ENCODE measurements at places on chromosomes 6 and 20.

GRCh38 chr6:64155063-64155462 lies 519.5 kb downstream of the PHF3 start:
- DNase-seq: no peak

DNA sequence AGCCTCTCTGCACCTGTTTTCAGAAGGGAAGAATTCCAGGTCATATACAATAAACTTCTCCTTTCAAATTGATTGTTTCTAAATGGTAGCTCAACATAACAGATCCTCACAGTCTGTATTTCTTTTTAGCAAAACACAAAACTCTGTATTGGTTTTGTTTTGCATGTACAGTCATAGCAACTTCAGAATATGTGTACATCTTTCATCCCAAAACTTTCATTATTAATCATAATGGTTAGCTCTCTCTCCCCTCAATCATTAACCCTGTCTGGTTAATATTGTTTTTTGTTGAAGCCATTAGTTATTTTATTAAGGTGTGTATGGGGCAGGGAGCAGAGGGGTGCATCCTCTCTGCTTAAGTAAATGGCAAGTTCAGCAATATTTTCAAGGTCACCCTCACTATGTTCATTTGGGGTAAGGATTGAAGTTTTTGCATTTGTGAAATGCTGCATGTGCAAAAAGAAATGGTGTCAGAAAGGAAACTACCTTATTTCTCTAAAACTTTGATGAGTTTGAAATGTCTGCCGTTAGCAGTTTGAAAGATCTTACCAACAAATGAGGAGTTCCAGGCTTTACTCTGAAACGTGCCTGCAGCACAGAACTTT lies 136.8 kb upstream of the BTBD3 start:
- DNase-seq: no peak

DNA sequence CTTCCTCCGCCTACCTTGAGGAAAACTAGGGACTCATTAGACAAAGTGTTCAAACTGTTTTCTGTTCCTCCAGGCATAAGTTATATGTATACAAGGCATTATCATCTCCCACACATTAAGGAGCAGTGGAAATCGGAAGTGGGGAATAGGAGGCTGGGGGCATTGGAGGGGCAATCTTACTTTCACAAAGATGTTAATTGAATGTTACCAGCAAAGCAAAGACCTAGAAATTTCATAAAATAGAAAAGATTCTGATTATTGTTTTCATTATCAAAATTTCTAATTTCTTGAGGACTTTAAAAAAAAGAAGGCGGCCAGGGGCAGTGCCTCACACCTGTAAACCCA lies 501.7 kb upstream of the JARID2 start:
- no peak for DNase-seq

GRCh38 chr6:56890066-56890465 lies 64.8 kb upstream of the BEND6 start:
- no peak for DNase-seq

DNA sequence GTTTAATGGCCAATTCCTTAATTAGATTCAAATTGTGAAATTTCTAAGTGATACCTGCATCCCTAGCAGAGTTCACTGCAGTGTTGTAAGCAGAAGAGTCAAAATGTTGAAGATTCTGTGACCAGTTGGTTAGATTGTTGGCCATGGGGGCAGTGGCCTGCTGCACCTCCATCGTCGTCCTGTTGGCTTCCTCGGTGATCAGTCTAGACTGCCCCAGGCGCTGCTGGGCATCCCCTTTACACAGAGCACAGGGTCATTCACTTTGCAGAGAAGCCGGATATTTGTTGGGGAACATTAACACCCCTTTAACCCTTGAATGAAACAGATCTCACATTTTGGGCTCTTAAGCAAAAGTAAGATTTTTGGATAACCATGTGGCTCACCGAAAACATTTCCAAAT lies 60.7 kb downstream of the FAM229B start:
- no peak for DNase-seq

DNA sequence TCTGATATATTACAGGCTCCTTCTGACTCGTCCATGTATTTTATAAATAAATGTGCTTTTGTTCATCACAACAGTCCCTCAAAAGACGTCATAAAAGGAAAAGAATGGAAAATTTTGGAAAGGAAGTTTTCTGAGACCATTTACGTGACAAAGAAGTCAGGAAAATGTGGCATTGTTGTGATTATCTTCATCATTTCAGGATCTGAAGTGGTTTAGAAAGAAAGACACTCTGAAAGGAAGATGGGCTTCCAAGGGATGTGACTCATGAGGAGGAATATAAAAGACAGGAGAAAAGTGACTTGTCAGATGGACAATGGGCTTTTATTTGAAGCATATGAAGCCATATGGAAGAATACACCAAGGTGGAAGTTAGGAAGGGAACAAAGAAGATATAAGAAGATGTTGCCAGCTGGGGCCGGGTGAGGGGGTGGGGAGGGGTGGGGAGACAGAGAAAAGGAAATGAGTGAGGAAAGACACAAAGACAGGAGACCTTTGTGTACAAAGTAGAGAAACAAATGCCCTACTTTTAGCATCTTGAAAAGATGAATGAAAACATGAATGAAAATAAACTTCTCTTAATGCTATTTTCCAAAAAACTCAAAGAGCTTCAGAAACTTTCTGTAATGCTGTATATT lies 190.3 kb upstream of the PREP start:
- no peak for DNase-seq

- no peak for DNase-seq
Observed at GRCh38 chr6:149331043-149331807, 13.7 kb downstream of the TAB2 start.

GRCh38 chr20:41424011-41424410 lies 57.4 kb upstream of the EMILIN3 start:
- DNase-seq: no peak

- no peak for DNase-seq
Observed at GRCh38 chr6:52049252-52050050, 38.0 kb downstream of the PKHD1 start.

- DNase-seq: no peak
Observed at GRCh38 chr6:3328796-3329195, 70.0 kb downstream of the PSMG4 start.

GRCh38 chr6:142617158-142617557 lies 315.4 kb downstream of the ADGRG6 start:
- no peak for DNase-seq

DNA sequence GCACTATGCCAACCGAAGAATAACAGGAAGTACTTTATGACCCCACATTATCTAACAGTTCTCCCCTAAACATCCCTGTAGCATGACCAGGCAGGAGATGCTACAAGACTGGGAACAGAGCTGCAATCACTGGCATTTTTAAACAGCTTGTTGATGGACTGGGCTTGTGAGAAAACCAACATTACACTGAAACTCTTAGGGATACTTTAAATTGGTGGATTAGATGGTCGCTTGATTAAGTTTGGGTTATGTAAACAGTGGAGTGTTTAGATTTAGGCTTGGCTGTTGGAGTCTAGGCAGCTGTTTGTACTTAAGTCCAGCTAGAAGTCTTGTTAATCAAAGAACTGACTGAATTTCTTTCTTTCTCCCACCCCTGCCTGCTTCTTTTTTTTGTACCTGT lies 234.1 kb upstream of the BMP2 start:
- no peak for DNase-seq

DNA sequence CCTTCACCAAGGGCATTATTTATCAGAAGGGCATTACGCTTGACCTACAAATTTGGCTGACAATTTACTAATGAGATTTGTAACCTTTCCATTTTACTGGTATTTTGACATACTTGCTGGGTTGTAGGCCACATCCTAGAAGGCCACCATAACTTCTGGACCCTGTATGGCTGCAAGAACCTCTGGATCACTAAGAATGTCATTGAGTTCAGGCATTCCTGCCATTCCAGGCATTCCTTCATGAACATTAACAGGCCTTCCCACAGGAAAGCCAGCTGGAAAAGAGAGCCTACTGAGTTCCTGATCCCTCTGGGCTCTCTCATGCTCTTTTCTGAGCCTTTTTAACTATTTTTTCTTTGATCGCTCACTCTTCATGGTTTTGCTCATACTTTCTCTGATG lies 28.4 kb upstream of the SLC35A1 start:
- DNase-seq: no peak

DNA sequence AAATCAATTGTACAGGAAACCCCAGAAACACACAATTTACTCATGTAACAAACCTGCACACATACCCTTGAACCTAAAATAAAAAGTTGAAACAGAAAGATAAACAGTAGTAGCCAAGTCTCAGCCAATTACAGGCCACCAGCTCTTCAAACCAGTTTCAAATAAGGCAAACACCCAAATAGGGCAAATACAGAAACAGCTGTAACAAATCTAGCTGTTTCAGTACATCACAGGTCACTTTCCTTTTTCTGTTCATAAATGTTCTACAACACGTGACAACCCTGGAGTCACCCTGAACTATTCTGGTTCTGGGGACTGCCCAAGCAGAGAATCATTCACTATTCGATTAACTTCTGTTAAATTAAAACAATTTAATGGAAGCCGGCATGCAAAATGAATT lies 329.0 kb downstream of the GJA1 start:
- DNase-seq: no peak

GRCh38 chr6:7832904-7833750 lies 77.5 kb downstream of the TXNDC5 start:
- DNase-seq: no peak

DNA sequence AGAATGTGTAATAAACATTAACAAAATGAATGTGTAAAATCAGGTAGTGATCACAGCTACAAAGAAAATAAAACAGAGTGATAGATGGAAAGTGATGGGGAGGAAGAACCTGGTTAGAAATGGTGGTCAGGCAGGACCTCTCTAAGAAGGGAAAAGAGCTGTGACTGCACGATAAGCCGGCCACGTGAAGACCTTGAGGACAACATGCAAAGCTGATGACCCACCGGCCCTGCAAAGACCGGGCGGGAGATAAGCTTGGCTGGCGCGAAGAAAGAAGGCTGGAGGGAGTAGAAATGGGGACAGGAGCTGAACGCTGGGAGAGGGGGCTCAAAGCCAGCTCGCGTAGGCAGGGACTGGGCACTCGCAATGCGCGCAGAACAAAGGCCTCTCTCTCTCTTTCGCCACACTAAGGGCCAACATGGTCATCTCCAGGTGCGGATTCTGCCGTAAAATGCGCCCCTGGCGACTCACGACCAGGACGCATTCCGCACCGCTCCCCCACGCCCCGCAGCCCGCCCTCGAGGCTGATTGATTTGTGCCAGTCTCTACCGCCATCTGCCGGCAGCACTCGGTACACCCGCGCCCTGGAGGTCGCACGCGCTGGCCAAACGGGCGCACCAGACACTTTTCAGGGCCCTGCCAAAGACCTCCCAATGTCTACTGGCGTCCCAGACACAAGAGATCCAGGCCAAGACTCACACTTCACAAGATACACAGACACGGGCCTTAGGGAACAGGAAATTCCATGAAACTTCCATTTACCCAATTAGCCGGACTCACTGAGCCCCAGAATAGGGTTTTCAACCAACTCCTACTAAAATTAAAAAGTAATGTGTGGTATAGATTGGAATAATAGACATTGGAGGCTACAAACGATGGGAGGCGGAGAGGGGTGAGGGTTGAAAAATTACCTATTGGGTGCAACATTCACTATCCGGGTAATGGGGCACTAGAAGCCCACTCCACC lies 9.4 kb downstream of the DEFB132 start:
- DNase-seq: peak; percentile 92

DNA sequence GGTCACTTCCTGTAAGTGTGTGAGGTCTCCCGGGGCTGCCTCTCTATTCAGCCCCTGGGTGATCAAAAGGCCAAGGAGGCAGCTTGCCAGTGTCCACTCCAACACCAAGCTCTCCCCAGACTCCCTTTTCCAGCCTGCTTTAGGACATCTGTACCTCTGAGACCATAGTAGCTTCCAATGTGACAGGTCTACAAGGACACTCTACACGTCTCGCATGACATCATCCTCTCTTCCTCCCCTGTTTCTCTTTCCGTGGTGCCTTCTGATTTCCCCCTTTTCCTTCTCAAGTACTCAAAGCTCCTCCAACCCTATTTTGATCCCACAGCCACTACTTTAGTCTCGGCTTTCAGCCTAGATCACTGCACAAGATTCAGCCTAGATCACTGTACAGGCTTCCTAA lies 26.4 kb downstream of the HLA-F start:
- DNase-seq: no peak

- no peak for DNase-seq
Observed at GRCh38 chr6:168875811-168876576, 377.7 kb downstream of the THBS2 start.

- DNase-seq: no peak
Observed at GRCh38 chr20:45819466-45819865, 7.0 kb downstream of the UBE2C start.

- no peak for DNase-seq
Observed at GRCh38 chr6:101108286-101108685, 227.2 kb upstream of the ASCC3 start.

GRCh38 chr6:1436334-1437306 lies 47.2 kb downstream of the FOXF2 start:
- peak; percentile 43 for DNase-seq

DNA sequence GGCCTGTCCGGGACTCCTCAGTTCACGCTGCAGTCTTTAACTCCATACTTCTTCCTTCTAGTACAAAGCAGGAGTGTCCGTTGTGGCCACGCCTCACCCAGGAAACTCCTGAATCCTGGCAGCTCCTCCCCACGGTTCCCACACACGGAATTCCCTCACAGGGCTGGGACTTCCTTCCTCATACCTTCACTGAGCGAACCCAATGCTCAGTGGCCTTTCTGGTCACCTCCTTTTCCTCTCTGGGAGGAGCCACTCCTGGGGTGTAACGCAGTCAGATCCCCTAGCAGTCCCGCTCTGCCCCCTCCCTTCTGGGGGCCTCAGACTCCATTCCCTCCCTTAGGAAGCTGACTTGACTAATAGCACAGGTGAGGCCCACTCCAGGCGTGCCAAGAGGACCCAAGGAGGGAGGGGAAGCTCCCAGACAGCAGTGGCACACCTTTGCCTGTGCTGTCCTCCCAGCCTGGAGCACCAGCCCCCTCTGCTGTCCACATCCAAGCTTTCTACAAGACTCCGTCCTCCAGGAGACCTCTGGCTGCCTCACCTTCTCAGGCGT lies at the start of gene SLC52A3:
Gene SLC52A3 (minus strand): TSS at position 75 of the 553 bp plus-strand sequence. CDS start 2,726 bp downstream, outside the sequence.
- DNase-seq: no peak

- DNase-seq: no peak
Observed at GRCh38 chr20:10710991-10711775, 37.4 kb upstream of the JAG1 start.

GRCh38 chr20:32834972-32835371 lies 15.2 kb downstream of the MAPRE1 start:
- no peak for DNase-seq

DNA sequence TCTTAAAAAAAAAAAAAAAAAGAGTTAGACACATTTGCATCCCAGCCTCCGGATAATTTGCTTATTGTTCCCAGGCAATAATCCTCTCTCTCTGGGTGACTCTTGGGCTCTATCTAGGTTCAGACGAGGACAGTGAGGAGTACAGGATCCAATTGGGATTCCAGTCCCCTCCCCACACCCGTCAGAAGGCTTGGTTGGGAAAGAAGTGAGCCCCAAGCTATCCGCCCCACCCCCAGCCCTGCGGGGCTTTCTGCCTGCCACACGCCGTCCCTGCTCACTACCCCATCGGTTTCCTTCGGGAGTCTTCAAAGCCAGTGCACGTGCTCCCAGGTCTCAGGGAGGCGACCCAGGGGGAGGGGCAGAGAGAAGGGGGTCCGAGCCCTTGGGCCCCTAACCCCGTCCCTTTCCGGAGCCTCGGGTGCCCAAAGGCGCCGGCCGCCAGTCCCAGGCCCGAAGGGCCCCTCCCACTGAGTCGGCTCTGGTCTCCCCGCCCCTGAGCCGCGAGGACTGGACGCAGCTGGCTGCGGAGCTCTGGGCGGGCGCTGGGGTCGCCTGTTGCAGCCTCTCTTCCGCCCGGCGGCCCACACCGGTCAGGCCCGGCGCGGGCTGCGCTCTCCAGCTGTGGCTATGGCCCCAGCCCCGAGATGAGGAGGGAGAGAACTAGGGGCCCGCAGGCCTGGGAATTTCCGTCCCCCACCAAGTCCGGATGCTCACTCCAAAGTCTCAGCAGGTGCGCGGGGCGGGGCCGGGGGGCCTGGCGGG lies 2.5 kb downstream of the MYMX start:
- peak; percentile 12 for DNase-seq

All from CD4-positive, alpha-beta T cell treated with Interleukin-6 for 4 hours (primary cell).